ENCODE measurements at places on chromosomes 3 and 15.

GRCh38 chr3:43874290-43874689 lies 183.6 kb downstream of the ABHD5 start:
- no peak for DNase-seq

- no peak for DNase-seq
Measured at GRCh38 chr15:70493787-70494516, 269.4 kb downstream of the UACA start.

GRCh38 chr3:170745211-170745718 lies 124.7 kb downstream of the RPL22L1 start:
- no peak for DNase-seq

DNA sequence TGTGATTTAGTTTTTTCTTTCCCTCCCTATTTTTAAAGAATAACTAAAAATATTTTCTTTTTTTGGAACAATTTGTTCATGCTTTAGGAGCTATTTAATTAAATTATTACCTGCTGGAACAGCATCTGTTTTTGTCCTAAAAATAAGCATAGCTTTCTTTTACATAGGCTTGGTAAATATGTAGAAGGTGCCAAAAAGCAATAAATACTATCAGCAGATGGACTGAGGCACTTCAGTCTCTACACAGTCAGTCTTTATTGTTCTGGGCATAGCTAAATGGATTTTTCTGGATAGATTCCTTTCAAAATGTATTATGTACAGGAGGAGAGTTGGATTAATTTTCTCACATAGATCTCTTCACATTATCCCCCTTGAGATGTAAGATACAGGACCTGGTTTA lies 223.5 kb downstream of the NAALADL2 start:
- DNase-seq = peak; percentile 70

DNA sequence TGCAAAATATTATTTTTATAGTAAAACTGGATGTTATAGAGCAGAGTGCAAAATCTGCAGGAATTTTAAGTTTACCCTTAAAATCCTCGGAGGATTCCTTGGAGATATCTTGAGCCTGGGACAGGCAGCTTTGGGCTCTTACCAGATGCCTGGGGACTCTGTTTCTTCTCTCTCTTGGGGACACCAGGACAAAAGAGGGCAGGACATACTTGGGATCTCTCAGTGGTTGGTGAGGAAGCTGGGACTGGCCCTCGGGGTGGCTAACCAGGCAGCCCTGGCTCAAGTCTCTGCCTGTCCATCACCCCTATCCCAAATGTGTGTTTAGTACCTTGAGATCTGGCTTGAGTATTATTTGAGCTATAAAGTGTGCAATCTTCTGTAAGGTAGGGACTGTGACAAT lies 38.6 kb downstream of the TKT start:
- DNase-seq = no peak

DNA sequence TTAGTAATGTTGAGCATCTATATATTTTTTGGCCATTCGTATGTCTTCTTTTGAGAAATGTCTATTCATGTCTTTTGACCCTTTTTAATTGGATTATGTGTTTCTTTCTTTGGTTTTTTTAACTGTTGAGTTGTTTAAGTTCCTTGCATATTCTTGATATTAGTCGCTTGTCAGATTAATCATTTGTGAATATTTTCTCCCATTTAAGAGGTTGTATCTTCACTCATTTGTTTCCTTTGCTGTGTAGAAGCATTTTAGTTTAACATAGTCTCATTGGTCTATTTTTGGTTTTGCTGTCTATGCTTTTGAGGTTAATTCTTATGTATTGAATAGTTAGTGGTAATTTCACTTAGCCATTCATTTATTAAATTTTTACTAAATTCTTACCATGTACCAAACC lies 283.8 kb downstream of the ZPLD1 start:
- DNase-seq = no peak
